ENCODE measurements at places on chromosomes 3 and 15. TPM values are rescaled to one million over a fixed set of nuclear protein-coding genes. Genes with fewer than 3 reads are reported as not detected.

TNNC1 gene
- not detected for total RNA-seq

- no peak for DNase-seq
- no peak overlapping the region for H3K27ac ChIP-seq
- no peak overlapping the region for H3K4me3 ChIP-seq
Measured at GRCh38 chr15:97861529-97862260, 98.8 kb upstream of the ARRDC4 start.

DNA sequence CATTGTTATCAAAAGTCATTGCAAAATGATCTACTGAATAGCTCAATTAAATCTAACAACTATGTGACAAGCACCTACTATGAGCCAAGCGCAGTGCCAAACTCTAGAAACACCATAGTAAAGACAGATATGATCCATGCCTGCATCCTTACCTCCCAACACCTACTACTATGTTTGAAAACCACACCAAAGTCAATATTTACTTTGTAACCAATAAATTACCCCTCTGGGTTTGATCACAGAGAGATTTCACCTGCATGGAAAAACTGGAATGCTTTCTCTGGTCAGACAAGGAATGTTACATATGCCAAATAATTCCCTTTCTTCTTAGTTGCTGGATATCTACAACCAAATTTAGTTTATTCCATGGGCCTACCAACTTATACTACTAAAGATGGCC is 422.2 kb downstream of the FHIT start:
- no peaks in the 10 kb centered on the region for H3K36me3 ChIP-seq
- H3K4me3 ChIP-seq = no peak overlapping the region
- H3K27ac ChIP-seq = no peak overlapping the region
- H3K4me1 ChIP-seq = no peaks in the 10 kb centered on the region
- no peak for DNase-seq

HCLS1 gene
- 20.3 TPM for total RNA-seq

STAC gene
- total RNA-seq = not detected

DNA sequence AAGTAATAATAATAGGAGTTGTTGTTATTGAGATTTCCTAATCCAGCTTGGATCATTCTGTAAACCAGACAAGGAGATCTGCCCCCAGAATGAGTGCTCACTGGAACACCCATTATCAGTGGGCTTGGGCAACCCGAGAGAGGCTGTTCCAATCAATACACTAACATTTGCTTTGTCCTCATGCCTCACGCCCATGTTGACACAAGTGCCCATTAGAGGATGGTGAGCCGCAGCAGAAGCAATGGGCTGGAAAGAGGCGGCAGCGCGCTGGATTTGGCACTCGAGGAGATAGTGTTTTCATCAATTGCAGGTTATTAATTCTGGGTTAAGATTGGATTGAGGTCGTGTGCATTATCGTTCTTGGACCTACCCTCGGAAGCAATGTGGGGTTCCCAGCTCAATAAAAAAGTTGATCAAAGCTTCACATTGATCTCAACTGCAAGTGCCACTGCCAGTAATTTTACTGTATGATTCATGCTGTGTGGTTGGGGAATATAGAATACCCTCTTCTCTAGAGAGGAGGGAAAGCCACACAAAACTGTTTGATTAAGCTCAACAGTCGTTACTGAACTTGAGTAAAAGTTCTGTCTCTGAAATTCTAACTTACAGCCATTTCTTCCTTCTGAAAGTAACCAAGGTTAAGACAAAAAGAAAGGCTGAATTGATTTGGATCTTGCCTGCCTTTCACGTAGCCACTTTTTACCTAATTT is 15.7 kb downstream of the LYZL4 start:
- no peak for DNase-seq
- H3K27ac ChIP-seq = no peak overlapping the region
- H3K4me3 ChIP-seq = no peak overlapping the region
- no peaks in the 10 kb centered on the region for H3K36me3 ChIP-seq
